ENCODE measurements at places on chromosomes 6 and 20.

DNA sequence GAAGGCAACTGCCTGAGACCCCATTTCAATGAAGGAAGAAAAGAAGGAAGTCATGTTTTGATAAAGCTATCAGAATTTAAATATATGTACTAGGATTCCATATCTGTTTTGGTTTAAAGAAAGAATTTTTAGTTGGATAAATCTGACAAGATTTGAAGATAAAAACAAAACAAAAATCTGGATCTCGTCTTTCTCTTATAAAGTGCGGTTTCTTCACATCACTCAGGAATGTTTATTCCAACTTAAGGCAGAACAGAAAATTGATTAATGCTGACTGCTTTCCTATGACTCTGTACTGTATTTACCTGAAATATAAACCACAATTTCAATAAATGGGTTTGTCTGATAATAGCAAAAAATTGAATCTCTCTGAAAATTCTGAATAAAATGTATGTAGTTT, 439.7 kb downstream of the RFPL4B start:
- no peak for DNase-seq

- peak; percentile 53 for DNase-seq
Observed at GRCh38 chr6:134873500-134874388, 76.2 kb downstream of the ALDH8A1 start.

DNA sequence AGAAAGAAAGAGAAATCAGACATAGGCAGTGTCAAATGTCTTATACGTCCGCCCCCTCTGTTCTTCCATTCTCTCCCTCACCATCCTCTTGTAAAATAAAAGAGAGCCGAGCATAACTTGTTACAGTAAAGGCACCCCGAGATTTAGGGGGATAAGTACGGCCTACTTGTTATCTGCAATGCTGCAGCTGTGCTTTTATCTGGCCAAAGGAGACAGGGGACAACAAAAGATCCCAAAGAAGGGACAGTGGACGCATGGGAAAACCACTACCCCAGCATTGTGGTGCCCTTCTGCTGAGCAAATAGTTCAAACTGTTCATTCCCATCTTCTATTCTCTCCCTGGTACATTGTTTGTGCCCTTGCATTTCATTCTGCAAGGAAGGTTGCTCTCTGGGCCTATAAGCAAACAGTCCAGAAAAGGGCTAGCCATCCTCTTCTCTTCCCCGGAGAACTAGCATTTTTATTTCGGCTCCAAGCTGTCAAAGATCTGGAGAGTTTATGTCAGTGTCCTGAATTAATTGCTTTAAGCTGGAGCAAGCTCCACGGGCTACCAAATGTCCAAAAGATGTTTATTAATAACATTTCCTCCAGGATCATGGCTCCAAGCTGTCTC, 22.3 kb downstream of the FOXA2 start:
- DNase-seq = no peak

DNA sequence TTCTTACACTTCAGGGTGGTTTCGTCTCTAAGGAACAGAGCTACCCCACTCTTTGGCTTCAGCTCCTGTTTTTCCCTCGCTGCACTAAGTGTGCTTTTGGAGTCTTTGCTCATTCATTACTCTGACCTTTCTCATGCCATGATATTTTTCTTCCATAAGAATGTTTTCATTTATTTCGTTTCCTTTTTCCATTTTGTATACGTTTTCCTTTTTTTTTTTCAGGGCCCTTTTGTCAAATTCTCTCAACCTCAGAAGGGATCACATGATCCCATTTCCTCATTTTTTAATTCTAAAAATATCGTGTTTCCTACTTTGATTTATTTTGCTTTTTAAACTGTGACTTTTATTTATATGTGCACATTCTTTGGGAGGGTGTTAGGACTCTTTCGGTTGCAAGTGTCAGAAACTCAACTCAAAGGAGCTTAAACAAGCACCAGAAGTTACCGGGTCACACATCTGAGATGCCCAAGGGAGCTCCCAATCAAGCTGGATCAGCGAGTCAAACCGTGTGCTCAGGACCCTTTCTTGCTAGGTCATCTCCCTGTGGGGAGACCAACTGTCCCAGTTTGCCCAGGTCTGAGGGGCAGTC, 40.6 kb downstream of the GCNT2 start:
- no peak for DNase-seq

Measured in activated naive CD4-positive, alpha-beta T cell treated with anti-CD3 and anti-CD28 coated beads, Interleukin-2, amount 10 ng/mL, durations not matched to agents 7 days and 5 days (primary cell).